ENCODE measurements at places on chromosomes 5 and 9. TPM values are rescaled to one million over a fixed set of nuclear protein-coding genes. Genes with fewer than 3 reads are reported as not detected.

GRCh38 chr5:161311965-161312364, 234.6 kb downstream of the GABRB2 start:
- H3K27ac ChIP-seq, result no peak overlapping the region
- H3K4me3 ChIP-seq, result no peak overlapping the region
- H3K36me3 ChIP-seq, result no peaks in the 10 kb centered on the region
- DNase-seq, result no peak

- no peak overlapping the region for H3K27ac ChIP-seq
- no peak overlapping the region for H3K4me3 ChIP-seq
- no peaks in the 10 kb centered on the region for H3K36me3 ChIP-seq
- no peak for DNase-seq
These were observed 37.8 kb downstream of the EXOSC2 start for GRCh38 chr9:130731355-130731754.

DNA sequence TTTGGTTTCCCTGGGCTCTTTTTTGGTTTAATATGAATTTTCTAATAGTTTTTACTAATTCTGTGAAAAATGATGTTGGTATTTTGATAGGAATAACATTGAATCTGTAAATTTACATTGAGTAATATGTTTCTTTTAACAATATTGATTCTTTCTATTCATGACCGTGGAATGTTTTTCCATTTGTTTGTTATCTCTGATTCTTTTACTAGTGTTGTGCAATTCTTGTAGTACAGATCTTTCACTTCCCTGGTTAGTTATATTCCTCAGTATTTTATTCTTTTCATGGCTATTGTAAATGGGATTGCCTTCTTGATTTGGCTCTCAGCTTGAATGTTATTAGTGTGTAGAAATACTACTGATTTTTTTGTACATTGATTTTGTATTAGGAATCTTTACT, 137.9 kb downstream of the PRR16 start:
- no peak overlapping the region for H3K4me3 ChIP-seq
- no peaks in the 10 kb centered on the region for H3K36me3 ChIP-seq
- H3K27ac ChIP-seq, result no peak overlapping the region
- no peaks in the 10 kb centered on the region for H3K27me3 ChIP-seq
- DNase-seq, result no peak

GRCh38 chr9:112316258-112316943, 17.0 kb downstream of the PTBP3 start:
- H3K27me3 ChIP-seq, result no peaks in the 10 kb centered on the region
- no peak overlapping the region for H3K27ac ChIP-seq
- no peaks in the 10 kb centered on the region for H3K36me3 ChIP-seq

DNA sequence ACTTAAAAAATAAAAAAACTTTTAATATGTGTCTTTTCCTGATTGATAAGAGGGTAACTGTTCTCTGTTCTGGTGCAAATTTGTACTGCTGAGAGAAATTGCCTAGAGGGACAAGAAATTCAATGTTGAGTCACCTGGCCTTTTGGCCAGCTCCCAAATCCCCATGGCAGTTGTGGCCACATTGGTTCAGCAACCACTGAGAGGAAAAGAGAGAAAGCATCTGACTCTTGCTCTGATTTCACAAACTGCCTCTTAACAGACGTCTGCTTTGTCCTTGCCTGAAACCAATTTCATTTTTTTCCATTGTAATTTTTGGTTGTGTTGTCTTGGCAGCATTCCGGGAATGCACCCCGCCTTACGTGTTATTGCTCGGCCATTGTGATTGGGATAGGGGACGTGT, 42.4 kb downstream of the NTRK2 start:
- H3K4me1 ChIP-seq, result peaks cover 8% of the 10 kb centered on the region
- DNase-seq, result peak; percentile 14

DNA sequence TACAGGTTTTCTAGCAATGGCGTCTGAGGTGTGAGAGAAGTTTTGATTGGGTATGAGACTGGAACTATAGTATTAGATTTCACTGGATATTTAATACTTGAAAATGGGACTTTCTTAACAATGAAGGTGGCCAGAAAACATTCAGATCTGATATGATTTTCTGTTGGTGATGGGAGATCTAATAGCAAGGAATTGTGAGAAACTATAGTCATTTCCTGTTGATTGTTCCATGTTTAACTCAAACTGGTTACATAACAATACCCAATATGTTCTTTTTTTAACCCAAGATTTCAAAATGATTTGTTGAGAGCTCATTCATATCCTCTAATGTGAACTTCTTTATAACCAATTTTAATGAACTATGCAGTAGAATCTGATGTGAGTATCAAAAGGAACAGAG, 793.2 kb upstream of the RGMB start:
- H3K27me3 ChIP-seq, result no peaks in the 10 kb centered on the region
- H3K27ac ChIP-seq, result no peak overlapping the region
- H3K36me3 ChIP-seq, result no peaks in the 10 kb centered on the region
- no peaks in the 10 kb centered on the region for H3K4me1 ChIP-seq

GRCh38 chr5:80809451-80809850, 150.7 kb upstream of the RASGRF2 start:
- H3K27ac ChIP-seq, result no peak overlapping the region
- no peaks in the 10 kb centered on the region for H3K27me3 ChIP-seq
- DNase-seq, result no peak
- H3K4me3 ChIP-seq, result no peak overlapping the region
- no peaks in the 10 kb centered on the region for H3K4me1 ChIP-seq

- H3K36me3 ChIP-seq, result no peaks in the 10 kb centered on the region
- H3K27me3 ChIP-seq, result no peaks in the 10 kb centered on the region
- no peaks in the 10 kb centered on the region for H3K4me1 ChIP-seq
- DNase-seq, result no peak
- no peak overlapping the region for H3K4me3 ChIP-seq
These were observed 36.8 kb upstream of the TEX48 start for GRCh38 chr9:114718801-114719221.

GRCh38 chr9:19294219-19294618, 63.7 kb downstream of the DENND4C start:
- DNase-seq, result no peak
- peaks cover 8% of the 10 kb centered on the region for H3K4me1 ChIP-seq
- no peak overlapping the region for H3K4me3 ChIP-seq
- peaks cover 5% of the 10 kb centered on the region for H3K36me3 ChIP-seq
- H3K27me3 ChIP-seq, result no peaks in the 10 kb centered on the region

DNA sequence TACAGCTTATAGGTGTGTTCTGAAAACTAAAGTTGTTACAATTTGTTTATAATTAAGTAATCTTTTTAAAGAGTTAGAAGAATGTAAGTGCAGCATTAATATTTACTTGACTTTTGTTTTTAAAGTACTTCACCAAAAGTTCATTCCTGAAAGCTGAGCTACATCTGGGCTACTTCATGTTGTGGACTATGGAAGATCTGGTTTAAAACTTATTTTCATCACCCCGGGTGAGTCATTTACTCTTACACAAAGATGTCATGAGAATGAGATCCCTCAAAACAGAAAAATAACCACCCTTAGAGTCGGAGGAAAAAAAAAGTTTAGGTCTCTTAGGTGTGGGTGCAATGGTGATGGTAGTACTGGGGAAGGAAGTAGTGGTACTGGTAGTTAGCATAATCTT, 5.1 kb downstream of the POU5F2 start:
- DNase-seq, result no peak
- no peaks in the 10 kb centered on the region for H3K4me1 ChIP-seq
- no peaks in the 10 kb centered on the region for H3K36me3 ChIP-seq
- H3K27ac ChIP-seq, result no peak overlapping the region

DNA sequence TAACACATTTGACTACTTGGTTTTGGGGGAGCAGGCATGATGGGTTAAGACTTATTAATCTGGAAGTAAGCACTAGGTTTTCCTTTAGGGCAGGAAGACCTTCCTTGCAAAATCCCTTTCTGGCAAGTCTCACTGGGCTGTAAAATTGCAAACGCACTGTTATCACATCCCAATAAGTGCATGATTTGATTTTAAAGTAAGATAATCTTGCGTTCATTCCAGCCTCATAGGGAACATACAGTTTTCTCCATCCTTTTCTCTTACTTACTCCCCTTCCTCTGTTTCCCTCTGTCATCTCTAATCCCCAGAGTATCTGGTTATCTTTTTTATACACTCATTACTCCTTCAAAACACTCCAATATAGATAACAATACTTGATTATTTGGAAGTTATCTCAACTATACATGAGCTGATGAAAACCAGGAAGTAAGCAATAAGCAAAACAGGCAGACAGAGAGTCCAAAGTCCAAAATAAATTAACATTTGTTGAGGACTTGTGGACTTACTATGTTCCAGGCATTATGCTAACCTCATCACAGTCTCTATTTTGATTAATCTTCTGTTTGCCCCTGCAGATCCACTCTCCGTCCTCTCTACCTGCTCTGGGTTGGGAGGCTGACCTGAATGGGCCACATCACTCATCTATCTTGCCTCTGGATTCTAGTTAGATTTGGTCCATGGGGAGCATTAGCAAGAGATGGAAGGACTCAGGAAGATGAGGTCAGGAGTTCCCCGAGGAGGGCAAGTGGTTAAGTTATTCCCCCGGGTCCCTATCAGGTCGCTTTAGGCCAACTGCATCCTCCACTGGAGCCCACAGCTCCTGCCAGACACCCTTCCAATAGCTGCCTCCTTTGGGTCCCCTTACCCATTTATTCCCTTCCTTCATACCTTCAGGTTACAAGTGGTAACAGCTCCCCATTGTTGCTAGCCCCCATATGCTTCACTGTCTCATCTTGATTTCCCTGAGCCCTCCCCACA, 60.2 kb downstream of the SLC22A5 start:
- H3K4me1 ChIP-seq, result peaks cover 97% of the 10 kb centered on the region
- no peaks in the 10 kb centered on the region for H3K36me3 ChIP-seq
- H3K4me3 ChIP-seq, result no peak overlapping the region
- no peak for DNase-seq
- no peak overlapping the region for H3K27ac ChIP-seq
- H3K27me3 ChIP-seq, result no peaks in the 10 kb centered on the region

- no peaks in the 10 kb centered on the region for H3K4me1 ChIP-seq
- H3K27ac ChIP-seq, result no peak overlapping the region
- peaks cover 4% of the 10 kb centered on the region for H3K36me3 ChIP-seq
- H3K4me3 ChIP-seq, result no peak overlapping the region
- no peaks in the 10 kb centered on the region for H3K27me3 ChIP-seq
- no peak for DNase-seq
These were observed 25.2 kb upstream of the PLAC8L1 start for GRCh38 chr5:146130440-146131045.

GRCh38 chr9:91908746-91909145, 41.3 kb downstream of the ROR2 start:
- no peaks in the 10 kb centered on the region for H3K4me1 ChIP-seq
- no peak overlapping the region for H3K27ac ChIP-seq
- H3K27me3 ChIP-seq, result peaks cover 23% of the 10 kb centered on the region
- no peak for DNase-seq

DNA sequence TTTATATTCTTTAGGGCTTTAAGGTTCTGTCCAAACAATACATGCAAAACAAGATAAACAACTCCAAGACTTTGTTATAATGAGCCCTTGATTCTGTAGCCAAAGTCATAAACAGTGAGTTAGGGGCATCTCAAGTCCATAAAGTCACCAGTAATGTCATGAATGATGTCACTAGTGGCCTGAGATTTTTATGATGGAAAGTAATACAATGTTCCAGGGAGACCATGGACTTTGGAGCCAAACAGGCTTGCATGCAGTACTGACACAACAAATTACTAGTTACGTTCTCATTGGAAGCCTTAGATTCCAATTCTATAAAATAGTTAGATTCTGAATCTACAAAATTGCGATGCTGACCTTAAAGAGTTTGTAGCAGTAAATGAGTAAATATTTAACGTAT, 280.0 kb downstream of the HINT1 start:
- no peaks in the 10 kb centered on the region for H3K36me3 ChIP-seq
- no peak overlapping the region for H3K27ac ChIP-seq
- H3K4me1 ChIP-seq, result no peaks in the 10 kb centered on the region
- H3K27me3 ChIP-seq, result no peaks in the 10 kb centered on the region

GRCh38 chr5:73591698-73592501, 26.4 kb downstream of the UTP15 start:
- no peak overlapping the region for H3K27ac ChIP-seq
- H3K36me3 ChIP-seq, result no peaks in the 10 kb centered on the region
- H3K4me1 ChIP-seq, result no peaks in the 10 kb centered on the region
- no peaks in the 10 kb centered on the region for H3K27me3 ChIP-seq

DNA sequence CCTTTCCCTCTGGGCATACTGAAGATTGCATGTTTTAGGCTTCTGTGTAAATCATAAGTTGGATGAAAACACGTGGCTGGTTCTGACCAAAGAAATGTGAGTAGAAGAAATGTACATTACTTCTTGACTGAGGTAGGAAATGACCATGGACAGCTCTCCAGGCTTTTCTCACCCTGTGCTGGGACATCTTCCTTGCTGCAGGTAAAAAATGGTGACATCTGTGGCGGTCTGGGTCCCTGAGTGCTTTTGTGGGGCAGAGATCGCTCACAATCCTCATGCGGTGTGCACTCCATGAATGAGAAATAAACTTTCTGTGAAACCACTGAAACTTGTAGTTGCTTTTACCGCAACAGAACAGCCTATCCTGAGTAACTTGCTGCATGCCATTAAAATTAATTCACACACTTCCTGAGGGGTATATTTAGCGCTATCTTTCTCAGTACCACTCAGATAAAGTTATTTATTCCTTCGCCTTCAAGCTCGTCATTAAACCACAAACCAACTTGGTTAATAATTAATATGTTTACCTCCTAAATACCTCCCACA, 730.4 kb downstream of the EFNA5 start:
- no peaks in the 10 kb centered on the region for H3K36me3 ChIP-seq
- H3K4me1 ChIP-seq, result no peaks in the 10 kb centered on the region
- no peak overlapping the region for H3K4me3 ChIP-seq

DNA sequence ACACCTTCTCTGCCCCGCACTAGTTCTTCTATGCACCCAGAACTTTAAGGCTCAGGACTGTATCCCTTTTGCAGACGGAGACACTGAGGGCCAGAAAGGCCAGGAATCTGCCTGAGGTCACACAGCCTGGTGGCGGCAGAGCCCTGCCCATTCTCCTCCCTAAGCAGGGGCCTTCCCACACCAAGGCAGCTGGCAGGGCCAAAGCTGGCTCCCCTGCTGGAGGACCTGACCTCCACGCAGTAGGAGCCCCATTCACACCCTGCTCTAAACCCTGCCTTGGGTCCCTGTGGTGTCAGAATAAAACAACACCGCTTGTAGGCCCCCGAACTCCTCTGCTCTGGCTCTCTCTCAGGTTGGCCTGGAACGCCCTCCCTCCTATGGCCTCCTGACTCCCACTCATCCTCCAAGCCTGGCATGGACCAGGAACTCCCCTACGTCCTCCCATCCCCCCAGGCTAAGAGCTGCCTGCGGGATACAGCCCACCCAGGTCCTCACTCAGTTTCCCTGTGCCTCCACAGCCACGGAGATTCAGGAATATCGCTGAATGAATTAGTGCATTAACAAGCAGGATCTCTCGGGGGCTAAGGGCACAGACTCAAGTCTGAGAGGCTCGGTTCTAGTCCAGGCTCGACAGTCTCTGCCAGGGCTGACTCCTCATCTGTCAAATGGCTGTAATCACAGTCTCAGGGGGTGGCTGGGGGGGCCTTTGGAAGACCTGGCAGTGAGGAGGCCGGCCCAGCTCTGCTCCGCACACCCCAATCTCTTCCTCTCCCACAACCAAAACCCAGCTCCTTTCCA, 2.8 kb downstream of the ST6GALNAC6 start:
- H3K4me3 ChIP-seq, result no peak overlapping the region
- H3K27me3 ChIP-seq, result no peaks in the 10 kb centered on the region
- no peak for DNase-seq
- H3K27ac ChIP-seq, result peak overlapping the region; percentile 93
- H3K36me3 ChIP-seq, result peaks cover 48% of the 10 kb centered on the region

NOTCH1 gene
- total RNA-seq, result 12.0 TPM

SLC1A3 gene
- 77.6 TPM for total RNA-seq

PRRX2 gene
- 0.67 TPM for total RNA-seq

GIN1 gene
- total RNA-seq, result 13.7 TPM

OTP gene
- not detected for total RNA-seq

SPATA31A3 gene
- not detected for total RNA-seq

CLTA gene
- total RNA-seq, result 80.4 TPM

KIF20A gene
- total RNA-seq, result 2.2 TPM

All from heart right ventricle (tissue), 16 donors.